ENCODE measurements at places on chromosomes 6 and 20.

DNA sequence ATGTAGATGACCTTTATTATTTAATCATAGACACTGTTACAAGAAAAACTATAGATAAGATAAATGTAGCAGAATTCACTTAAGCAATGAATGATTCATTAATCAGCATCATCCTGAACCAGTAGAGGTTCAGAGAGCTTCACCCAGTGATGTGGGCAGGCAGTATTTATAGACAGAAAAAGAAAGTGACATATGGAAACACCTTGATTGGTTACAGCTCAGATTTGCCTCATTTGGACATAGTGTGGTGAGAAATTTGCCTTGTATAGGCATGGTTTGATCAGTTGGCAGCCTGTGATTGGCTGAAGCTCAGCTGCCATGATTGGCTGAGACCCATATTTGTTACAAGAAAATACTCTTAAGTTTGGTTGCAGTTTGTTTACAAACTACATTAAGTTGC is 4.6 kb downstream of the C6orf58 start:
- no peak for DNase-seq

DNA sequence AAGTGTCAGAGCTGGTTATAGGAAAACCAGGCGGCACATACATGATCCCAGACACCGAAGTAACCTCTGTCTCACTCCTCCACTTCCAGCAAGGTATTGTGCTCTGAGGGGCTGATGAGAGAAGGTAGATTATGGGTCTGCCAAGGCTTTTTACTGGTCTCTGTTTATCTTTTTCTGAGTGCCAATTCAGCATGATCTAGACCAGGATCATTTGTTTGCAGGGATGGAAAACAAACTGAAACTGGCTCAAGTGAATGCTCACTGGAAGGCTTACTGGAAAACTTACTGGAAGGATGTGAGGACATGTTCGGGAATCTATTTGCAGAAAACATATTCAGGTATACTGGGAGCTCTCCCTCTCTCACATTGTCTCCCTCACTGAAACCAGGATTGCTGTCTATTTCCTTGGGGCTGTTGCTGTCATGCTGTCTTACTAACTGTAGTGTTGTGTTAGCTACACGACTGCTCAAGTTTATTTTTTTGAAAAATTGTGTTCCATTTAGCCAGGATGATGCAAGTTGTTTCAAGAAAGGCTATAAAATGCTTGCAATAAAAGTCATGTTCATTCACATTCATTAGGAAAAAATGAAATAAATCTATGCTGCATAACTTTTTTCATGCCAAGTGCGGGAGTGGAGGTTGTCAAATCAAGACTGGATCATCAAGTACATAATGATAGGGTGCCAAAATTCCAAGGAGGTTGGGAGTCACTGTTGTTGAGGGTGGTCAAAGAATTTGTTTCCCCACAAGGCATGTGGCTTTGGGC is 37.0 kb downstream of the KLHL31 start:
- no peak for DNase-seq

DNA sequence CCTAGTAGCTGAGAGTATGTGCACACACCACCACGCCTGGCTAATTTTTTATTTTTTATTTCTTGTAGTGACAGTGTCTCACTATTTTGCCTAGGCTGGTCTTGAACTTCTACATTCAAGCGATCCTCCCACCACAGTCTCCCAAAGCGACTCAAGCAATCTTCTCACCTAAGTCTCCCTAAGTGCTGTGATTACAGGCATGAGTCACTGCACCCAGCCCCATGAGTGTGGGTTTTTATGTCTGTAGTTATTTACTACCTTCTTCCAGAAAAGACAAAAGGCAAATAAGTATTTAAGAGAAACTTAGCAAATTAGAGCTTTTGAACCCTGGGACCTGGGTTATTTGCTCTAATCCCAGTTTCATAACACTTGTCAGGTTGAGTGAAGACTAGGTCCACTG is 92.3 kb upstream of the HCRTR2 start:
- DNase-seq: no peak

DNA sequence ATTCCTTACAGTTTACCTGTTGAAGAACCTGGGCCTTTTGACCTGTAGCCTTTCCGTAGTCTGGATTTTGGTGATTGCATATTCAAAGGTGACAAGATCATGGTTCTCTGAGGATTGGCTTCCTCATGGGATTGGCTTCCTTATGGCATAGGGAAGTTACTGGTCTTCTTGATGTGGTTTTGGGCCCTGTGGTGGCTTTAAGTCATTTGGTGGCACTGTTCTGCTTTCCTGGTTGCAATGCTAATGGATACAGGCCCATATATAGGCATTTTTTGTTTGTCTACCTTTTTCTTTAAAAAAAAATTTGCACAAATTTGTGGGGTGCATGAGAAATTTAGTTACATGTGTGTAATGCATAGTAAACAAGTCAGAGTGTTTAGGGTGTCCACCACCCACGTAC is 185.7 kb downstream of the CDKAL1 start:
- DNase-seq: no peak

DNA sequence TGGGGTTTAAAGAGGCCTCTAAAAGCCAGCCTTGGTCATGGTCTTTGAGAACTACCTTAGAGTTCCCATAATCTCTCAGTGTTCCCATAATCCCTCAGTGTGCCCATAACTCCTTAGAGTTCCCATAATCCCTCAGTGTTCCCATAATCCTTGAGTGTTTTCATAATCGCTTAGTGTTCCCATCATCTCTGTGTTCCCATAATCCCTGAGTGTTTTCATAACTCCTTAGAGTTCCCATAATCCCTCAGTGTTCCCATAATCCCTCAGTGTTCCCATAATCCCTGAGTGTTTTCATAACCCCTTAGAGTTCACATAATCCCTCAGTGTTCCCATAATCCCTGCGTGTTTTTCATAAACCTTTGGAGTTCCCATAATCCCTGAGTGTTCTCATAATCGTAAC is 199.2 kb downstream of the QKI start:
- no peak for DNase-seq

Measured in NCI-H2081 (cell line).